T47D (cell line): ENCODE measurements at places on chromosomes 6 and 20.

DNA sequence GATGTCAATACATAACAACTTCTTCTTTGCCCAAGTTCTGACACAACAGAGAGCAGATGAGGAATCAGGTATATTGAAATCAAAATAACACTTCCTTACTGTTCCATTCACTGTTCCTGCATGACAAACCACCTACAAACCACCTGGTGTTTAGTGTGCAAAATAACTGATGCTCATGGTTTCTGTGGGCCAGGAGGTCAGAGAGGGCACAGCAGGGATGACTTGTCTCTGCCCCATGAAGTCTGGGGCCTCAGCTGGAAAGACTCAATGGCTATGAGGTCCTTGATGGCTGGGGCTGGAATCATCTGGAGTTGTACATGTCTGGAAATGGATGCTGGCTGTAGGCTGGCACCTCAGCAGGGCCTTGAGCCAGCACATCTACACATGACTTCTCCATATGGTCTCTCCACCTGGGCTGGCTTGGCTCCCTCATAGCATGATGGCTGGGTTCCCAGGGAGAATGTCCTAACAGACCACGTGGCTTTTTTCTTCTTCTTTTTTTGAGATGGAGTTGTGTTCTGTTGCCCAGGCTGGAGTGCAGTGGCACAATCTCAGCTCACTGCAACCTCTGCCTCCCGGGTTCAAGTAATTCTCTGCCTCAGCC is 7.4 kb upstream of the COX4I2 start:
- no peak for DNase-seq

GRCh38 chr20:47850146-47850545 is 64.9 kb upstream of the SULF2 start:
- DNase-seq: no peak

- DNase-seq: no peak
These were observed 10.0 kb upstream of the PACSIN1 start for GRCh38 chr6:34455831-34456230.

GRCh38 chr6:137427656-137428290 is 66.4 kb downstream of the OLIG3 start:
- DNase-seq: no peak

- no peak for DNase-seq
These were observed 205.1 kb upstream of the SMLR1 start for GRCh38 chr6:130622142-130622541.

GRCh38 chr6:40727271-40727670 is 140.1 kb upstream of the LRFN2 start:
- DNase-seq: no peak

DNA sequence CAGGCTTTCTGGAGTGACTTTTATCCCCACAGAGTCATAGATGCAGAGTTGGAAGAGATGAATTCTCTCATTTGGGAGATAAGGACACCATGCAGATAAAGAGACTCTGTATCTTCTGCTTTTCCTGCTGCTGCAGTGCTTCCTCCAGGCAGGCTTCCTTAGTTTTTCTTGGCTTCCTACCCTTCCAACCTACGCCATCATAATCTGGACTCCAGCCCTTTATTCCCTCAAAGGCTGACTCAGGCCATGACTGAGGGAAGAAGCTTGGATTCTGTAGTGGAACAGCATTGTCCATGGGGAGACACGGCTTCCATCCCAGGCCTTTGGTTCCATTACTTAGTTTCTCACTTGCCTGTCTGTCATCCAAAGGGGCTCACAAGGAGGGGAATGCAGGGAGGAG is 6.5 kb upstream of the RNF24 start:
- no peak for DNase-seq

GRCh38 chr6:166097914-166098522 is 69.6 kb downstream of the TBXT start:
- DNase-seq: peak; percentile 73

GRCh38 chr6:105606831-105607463 is 204.1 kb upstream of the PREP start:
- peak; percentile 48 for DNase-seq

DNA sequence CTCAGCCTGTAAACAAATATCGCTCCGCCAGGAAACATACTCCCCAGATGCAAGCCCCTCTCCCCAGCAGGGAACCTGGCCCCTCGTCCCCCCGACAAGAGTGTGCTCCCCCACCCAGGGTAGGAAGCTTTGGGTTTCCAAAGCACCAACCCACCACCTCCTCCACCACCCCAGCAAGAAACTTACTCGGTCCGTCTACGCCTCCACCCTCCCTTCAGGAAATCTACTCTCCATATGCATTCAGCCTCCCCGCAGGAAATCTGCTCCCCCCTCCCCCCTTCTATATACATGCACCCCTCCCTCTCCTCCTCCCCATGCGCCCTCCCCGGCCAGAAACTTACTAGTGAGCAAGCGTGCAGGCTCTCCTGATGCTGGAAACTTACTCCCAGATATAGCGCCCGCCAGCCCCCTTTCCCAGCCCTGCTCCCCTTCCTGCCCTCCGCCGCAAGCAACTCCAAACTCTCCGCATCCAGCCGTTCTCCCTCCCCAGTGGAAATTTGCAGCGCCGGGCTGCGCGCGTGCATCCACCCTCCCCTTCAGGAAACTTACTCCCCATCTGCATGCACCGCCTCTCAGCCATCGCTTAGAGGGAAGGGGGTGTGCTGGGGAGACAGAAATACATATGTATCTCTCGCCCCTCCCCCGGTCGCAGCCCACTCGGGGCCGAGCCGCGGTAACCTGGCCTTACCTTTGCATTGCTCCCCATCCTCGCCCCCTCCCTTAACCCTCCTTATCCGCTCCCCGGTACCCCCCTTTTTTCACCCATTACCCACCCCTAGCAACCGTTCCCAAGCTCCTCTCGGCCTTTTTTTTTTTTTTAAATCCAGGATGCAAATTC is at the start of gene TRERF1:
Gene TRERF1, minus strand, starts transcription at position 594 of the 838 bp plus-strand sequence. CDS start 182,336 bp downstream, outside the sequence.
- DNase-seq: peak; percentile 93

GRCh38 chr20:37194621-37195417 is 15.5 kb upstream of the MROH8 start:
- no peak for DNase-seq

DNA sequence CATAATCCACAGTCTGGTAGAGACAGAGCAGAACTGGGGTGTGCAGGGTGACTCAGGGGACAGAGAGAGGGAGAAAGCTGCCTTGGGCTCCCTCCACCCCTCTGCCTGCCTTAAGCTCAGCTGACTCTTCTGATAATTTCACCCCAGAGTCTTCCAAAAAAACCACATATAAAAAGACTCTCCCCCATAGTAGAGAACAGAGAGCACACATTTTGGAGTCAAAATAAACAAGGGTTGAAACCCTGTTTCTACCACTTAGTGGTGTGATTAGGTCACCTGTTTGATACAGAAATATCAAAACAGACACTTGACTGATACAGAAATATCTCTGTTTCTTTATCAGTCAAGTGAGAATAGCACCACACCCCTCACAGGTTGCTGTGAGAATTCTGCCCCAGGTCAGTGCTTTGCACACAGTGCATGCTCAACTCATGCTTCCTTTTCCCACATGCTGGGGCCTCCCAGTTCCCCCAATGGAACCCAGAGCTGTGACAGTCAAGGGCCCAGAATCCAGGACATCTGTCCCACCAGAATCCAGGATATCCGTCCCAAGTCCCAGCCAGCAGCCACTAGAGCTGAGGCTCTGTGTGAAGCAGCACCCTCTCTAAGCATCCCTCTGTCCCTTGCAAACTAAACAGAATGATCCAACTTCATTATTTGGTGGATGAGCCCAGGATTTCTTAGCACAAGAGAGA is 1.2 kb downstream of the TREML2 start:
- no peak for DNase-seq

- no peak for DNase-seq
These were observed 73.4 kb downstream of the FGD2 start for GRCh38 chr6:37078814-37079213.

DNA sequence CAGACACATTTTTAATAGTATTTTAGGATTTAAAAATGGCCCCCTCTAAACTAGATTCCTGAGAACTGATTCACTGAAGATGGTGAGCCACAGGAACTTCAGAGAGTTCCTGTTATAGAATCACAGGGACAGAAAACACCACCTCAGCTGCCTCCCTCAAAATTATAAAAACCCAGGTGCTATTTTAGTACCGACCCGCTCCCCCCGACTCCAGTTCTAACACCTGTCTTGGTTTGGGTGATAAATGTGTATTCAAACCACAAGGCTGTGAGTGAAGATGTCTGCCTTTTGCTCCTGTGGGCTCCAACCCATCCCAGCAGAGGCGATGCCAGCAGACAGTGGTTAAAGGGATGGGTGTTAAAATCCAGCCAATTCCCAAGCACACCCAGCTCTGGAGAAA is 127.4 kb upstream of the LY86 start:
- DNase-seq: no peak

DNA sequence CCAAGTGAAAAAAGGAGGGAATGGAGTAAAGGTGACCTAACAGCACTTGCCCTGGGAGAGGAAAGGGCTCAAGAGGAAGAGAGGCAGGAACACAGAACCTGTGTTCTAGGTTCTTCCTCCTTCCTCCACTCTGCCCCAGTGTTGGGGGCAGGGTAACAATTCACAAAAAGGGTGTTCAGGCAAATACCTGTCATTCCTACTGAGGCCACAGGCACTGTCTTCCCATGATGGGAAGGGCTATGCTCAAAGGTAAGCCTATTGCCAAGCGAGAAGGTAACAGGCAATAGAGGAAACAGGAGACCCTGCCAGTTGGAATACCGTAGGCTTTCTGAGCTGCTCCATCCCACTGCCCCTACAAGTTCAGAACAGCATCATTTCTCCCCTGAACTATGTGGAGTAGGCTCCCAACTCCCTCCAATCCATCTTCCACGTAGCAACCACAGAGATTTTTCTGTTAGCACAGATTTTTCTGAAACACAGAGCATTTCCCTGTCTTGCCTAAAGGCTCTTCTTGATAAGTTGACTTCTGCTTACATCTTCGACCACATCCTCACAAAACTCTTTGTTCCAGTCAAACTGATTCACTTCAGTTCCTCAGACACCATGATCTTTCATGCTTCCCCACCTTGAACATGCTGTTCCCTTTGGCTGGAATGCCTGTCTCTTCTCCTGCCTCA is 2.7 kb downstream of the AGPAT1 start:
- DNase-seq: peak; percentile 63

DNA sequence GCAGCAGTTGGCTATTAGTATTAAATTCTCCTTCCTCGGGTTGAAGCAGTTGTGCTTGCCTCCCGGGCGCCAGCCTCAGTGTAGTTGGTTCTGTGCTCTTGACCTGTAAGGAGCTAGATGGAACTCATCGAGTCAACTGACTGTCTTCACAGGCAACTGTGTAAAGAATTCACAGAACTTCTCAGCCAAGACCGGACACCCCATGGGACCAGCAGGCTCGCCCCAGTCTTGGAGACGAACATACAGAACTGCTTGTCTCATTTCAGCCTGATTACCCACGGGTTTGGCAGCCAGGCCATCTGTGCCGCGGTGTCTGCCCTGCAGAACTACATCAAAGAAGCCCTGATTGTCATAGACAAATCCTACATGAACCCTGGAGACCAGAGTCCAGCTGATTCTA is 8.5 kb downstream of the TFAP2C start:
- no peak for DNase-seq

DNA sequence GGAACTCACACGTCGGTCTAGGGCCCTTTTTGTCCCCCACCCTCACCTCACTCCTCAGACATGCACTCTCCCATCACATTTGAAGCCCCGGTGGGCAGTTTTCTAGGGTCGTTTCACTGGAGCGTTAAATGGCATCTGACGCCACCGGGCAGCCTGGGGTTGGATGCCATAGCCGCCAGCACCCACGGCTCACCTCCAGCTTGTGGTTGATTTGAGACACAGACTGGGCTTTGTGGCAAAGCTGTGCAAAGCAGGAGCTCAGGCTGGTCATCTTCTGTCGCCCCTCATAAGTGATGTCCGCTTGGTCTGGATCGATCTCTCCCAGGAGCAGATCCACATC is 530 bp downstream of the GOPC start:
- DNase-seq: no peak

DNA sequence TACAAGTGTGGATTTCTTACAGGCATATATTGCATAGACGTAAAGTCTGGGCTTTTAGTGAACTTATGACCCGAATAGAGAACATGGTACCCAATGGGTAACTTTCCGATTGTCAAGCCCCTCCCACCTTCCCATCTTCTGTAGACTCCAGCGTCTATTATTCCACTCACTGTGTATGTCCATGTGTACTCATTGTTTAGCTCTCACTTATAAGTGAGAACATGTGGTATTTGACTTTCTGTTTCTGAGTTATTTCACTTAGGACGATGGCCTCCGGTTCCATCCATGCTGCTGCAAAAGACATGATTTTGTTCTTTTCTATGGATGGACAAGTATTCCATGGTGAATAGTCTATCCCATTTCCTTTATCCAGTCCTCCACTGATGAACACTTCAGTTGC is 306.4 kb downstream of the CD83 start:
- DNase-seq: no peak

GRCh38 chr20:3194617-3195280 is 9.7 kb downstream of the DDRGK1 start:
- no peak for DNase-seq

- no peak for DNase-seq
These were observed 11.0 kb downstream of the RRBP1 start for GRCh38 chr20:17671011-17671410.

DNA sequence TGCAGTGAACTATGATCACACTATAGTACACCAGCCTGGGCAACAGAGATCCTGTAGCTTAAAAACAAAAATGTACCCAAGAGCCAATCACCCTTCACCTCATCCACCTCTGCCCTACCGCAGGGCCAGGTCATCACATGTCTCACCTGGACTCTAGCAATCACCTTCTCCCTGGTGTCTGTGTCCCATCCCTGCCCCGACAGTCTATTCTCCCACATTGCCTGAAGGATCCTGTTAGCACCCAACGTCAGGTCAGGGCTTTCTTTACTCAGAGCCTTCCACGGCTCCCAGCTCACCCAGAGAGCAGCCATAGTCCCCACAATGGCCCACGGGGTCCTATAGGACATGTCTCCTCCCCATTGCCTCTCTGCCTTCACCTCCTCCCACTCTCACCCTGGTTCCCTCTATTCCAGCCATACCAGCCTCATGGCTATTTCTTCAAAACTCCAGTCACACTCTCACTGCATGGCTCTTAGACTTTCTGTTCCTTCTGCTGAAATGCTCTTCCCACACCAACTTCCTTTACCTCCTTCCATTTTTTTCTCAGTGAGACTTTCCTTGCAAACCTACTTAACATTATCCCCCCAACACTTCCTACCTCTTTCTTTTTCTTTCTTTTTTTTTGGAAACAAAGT is 22.5 kb upstream of the ARFGEF2 start:
- DNase-seq: no peak

GRCh38 chr6:20882014-20882413 is 347.8 kb downstream of the CDKAL1 start:
- DNase-seq: no peak

DNA sequence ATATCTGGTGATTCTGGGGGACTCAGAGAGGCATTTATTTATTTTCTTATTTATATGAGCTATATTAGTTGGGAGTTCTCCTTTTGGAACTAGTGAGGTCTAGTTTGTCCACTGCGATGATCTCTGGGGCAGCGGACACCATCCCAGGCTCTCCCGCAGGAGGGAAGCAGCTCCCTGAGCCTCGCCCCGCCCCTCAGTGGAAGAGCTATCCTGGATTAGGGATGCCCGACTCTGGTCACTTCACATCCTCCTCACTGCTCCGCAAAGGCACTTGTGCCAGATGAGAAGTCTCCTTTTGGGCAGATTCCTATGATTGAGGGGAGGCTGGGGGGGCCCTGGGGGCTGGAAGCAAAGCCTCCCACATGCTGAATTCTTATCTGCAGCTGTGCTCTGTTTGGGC is 3.6 kb upstream of the MAS1 start:
- no peak for DNase-seq

GRCh38 chr20:12649234-12649633 is 359.5 kb upstream of the SPTLC3 start:
- no peak for DNase-seq
